ENCODE measurements at places on chromosomes 2 and 18.

- DNase-seq = no peak
Observed at GRCh38 chr2:5846881-5847280, 154.7 kb downstream of the SOX11 start.

DNA sequence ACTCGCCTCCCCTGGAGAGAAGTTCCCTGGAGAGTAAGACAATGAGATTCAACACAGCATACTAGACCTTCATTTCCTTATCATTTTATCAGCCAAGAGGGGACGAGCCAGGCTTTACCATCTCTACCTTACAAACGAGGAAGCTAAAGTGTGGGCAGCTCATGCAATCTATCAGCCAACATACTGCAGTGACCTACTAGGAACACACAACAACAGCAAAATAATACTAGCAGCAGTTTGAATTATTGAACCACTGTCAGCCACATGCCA lies 60.0 kb upstream of the TEX51 start:
- DNase-seq = no peak

GRCh38 chr2:95728878-95729596 lies 137.2 kb downstream of the TRIM43 start:
- DNase-seq = peak; percentile 77

GRCh38 chr2:236986524-236987330 lies 99.0 kb upstream of the COPS8 start:
- no peak for DNase-seq

GRCh38 chr2:39234754-39235153 lies 9.0 kb downstream of the CDKL4 start:
- DNase-seq = peak; percentile 22

GRCh38 chr2:149040451-149040850 lies 2.0 kb downstream of the LYPD6B start:
- no peak for DNase-seq

GRCh38 chr2:236670235-236670620 lies 100.6 kb downstream of the ACKR3 start:
- DNase-seq = no peak

- DNase-seq = no peak
Observed at GRCh38 chr2:240134956-240135520, 1.1 kb downstream of the COPS9 start.

GRCh38 chr2:69180227-69180626 lies 167.2 kb downstream of the ANTXR1 start:
- no peak for DNase-seq

DNA sequence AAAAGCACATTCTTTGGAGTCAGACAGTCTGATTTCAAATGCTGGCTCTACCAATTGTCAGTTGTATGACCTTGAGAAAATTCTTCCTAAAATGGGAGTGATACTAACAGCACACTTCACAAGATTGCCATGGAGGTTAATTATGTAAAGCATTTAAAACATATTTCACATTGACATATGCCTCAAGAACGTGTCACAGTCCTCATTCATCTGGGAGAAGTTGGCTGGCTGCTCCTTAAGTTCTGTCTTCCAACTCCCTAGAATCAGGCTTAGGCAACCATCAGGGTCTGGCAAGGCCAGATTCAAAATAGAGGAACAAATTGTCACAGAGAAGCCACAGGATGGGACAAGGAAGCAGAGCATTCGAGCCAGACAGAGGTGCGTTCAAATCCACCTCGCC lies 228.0 kb upstream of the RND3 start:
- no peak for DNase-seq

DNA sequence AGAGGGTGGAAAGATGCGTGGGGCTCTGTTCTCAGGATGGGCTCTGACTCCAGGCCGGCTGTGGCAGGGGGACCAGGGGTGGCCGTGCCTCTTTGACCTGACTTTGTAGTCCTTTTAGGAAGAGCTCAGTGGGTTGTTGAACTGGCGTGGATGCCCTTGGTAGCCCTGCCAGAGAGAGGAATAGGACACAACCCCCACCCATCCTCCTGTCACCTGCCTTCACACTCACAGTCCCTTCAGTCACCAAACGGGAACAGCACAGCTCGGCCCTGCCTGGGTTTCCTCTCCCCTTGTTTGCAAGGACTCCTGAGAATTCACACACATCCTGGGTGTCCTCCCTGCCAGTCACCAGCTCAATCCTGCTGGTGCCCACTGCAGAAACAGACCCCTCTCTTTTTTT lies 20.1 kb upstream of the MRPL33 start:
- DNase-seq = no peak

DNA sequence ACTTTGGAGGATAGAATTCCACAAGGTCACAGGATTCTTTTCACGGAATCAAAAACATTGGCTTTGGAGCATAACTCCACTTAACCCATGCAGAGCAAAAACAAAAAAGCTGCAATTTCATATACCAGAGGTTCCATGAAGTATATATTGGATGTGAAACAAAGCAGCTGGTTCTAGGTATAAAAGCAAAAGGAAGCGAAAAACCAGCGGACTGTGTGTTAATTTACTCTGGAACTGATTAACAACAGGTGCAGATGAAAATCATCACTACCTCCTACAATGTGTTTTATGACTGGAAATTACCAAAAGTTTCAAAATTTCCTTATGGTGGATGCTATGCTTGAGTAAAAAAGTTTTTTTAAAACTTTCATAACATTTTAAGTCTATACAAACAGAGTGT lies 54.4 kb upstream of the LINC00305 start:
- no peak for DNase-seq

- peak; percentile 79 for DNase-seq
Observed at GRCh38 chr2:231701456-231702373, 6.6 kb upstream of the PTMA start.

GRCh38 chr2:187296869-187297268 lies 151.2 kb downstream of the CALCRL start:
- no peak for DNase-seq

- no peak for DNase-seq
Observed at GRCh38 chr2:160363055-160363454, 130.6 kb downstream of the RBMS1 start.

- DNase-seq = no peak
Observed at GRCh38 chr18:67362906-67363305, 153.6 kb downstream of the DSEL start.

- DNase-seq = no peak
Observed at GRCh38 chr2:133753665-133754064, 185.4 kb upstream of the NCKAP5 start.

DNA sequence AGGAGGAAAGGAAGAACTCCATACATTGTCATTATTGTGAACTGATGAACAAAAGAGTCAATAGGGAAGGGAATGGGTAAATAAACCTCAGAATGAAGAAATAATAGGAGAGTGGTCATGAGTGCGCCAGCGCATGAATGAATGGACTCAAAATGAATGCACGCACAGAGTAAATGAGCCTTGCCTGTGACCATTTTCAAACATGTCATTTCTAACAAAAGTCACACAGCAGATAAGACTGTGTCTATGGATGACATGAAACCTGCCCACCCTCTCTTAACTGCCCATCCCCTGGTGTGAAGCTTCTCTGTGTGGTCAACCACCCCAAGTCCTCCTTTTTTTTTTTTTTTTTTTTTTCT lies 121.1 kb upstream of the TEX51 start:
- DNase-seq = no peak

- DNase-seq = no peak
Observed at GRCh38 chr2:174067815-174068214, 102.6 kb upstream of the SP3 start.

DNA sequence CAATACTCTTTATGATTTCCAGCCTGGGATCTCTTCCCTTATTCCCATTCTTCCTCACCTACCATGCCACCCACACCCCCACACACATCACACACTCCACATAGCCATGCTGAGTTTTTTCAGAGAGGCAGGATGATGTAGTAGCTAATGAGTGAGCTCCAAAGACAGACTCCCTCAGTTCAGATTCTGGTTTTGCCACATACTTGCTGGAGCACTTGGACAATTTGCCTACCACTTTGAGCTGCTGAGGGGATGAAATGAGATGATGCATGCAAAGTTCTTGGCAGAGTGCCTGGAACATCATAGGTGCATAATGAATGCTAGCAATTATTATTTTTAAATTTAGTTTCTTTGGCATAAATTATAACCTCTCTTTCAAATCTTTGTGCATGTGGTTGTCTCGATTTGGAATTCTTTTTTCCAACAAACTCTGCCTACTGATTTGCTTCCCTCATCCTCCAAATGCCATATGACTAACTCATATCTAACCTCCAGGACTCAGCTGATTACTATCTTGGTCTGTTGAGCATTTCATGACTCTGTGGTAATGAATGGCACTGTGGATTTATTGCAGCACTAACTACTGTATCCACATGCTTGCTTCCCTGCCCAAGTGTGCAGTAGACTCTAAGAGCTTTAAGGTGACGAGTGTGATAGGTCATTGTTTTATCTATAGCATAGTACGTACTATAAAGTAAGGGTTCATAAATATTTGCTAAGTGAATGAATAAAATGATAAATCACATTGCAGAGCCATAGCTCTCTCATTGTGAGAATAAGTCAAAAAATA lies 99.1 kb downstream of the TACR1 start:
- DNase-seq = peak; percentile 96

- DNase-seq = peak; percentile 15
Observed at GRCh38 chr18:51110073-51110797, 80.2 kb downstream of the SMAD4 start.

DNA sequence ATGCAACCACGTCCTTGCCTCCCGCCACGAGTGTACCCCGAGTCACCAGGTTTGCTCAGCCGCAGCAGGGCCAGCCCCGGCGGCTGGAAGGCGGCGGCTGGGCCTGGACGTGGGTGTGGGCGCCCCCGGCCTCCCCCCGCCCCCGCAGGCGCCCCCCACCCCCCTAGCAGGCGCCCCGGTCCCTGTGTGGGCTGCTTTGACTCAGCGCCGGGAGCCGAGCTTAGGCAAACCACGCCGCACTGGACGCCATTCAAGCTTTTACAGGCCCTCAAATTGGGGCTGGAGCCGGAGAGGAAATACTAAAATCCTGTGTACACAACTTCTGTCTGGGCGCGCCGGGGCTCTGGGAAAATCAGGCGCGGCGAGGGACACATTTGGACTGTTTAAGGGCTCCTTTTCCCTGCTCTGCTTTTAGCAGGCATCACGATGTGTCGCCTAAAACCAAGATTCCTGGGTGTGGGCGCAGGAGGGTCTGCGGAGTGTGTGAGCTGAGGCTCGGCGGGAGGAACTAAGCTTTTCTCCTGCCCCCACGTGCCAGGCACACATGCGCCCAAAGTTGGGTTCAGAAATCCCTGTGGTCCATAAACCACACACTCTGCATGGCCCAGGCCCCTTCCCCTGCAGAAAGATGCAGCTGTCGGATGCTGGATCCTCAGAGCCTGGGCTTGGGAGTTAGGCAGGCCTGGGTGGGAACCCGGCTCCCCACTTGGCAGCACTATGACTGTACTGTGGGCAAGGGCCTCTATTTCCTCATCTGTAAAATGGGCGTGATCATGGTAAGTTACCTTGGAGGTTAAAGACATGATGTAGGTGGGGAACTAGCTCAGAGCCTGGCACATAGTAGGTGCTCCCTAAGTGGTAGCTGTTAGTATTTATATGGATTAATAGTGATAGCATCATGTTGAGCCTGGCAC lies 57.6 kb downstream of the ATOH8 start:
- peak; percentile 63 for DNase-seq

DNA sequence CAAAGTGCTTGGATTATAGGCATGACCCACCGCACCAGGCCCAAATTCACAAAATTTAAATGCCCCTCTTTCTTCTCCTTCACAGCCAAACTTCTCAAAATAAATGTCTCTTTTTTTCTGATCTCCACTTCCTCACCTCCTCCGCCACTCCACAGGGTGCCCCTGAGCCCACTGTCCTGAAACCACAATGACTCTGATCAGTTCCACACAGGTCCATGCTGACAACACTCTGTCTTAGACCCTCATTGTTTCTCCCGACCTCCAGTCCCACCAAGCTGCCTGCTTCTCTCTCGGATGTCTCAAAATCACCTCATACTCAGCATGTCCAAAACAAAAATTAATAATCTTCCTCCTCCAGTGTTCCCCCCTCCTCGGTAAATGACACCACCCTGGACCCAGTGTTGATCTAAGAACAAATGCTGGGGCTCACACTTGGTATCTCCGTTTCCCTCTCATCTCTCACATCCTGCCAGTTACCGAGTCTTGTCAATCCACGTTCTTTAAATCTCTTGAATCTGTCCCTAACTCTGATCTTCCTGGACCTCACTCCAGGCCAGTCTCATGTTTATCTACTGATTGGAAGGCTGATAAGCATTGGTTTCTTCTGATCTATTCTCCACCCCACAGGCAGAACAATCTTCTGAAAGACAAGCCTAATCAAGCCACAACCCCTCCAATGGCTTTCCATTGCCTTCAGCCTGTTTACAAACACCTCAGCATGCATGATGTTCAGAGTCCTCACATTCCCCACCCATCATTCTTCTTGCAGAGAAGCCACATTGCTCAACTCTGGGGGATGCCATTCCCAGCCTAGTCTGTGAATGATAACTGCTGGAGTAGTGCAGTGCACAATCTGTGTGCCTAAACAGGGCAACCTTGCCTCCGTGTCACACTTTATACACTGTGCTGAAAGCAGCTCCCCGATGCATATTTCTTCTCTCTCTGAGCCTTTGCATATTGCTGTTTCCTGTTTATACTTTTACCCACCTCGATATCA lies 12.4 kb upstream of the ANKRD44 start:
- no peak for DNase-seq

- DNase-seq = no peak
Observed at GRCh38 chr2:232339121-232340081, 39.1 kb upstream of the ALPP start.

DNA sequence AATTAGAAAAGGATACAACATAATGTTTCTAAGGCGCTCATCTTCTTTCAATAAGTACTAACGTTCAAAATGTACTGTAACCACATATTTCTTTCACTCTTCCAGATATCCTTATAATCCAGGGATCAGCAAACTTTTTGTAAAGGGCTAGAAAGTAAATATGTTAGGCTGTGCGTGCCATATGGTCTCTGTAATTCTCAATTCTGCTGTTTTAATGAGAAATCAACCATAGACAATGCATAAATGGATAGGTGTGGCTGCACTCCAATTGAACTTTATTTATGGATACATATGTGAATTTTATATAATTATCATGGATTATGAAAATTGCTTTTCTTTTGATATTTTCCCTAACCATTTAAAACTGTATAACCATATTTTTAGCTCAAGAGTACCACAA lies 459.4 kb downstream of the EPHA4 start:
- DNase-seq = no peak
